ENCODE measurements at places on chromosomes 5 and 9.

GRCh38 chr5:31731710-31732301, 92.9 kb downstream of the PDZD2 start:
- no peak for DNase-seq

DNA sequence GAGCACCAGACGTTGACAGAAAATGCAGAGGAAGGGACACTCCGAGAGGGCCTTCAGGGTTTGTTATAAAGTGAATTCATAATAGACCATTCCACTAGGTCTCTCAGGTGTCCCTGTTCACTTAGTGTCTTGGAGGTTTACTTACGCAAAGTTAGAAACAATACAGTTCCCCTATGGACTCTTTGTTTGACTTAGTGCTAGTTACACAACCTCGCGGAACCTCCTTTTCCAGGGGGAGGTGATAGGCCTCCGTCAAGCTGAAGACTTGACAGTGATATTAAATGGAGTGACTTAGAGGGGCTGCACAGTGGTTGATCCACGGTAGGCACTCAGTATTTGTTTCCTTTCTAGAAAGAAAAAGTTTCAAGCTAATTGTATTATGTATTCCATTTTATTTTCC, 1.3 kb downstream of the CCT5 start:
- no peak for DNase-seq

- no peak for DNase-seq
Measured at GRCh38 chr9:131837316-131837715, 97.4 kb upstream of the RAPGEF1 start.

DNA sequence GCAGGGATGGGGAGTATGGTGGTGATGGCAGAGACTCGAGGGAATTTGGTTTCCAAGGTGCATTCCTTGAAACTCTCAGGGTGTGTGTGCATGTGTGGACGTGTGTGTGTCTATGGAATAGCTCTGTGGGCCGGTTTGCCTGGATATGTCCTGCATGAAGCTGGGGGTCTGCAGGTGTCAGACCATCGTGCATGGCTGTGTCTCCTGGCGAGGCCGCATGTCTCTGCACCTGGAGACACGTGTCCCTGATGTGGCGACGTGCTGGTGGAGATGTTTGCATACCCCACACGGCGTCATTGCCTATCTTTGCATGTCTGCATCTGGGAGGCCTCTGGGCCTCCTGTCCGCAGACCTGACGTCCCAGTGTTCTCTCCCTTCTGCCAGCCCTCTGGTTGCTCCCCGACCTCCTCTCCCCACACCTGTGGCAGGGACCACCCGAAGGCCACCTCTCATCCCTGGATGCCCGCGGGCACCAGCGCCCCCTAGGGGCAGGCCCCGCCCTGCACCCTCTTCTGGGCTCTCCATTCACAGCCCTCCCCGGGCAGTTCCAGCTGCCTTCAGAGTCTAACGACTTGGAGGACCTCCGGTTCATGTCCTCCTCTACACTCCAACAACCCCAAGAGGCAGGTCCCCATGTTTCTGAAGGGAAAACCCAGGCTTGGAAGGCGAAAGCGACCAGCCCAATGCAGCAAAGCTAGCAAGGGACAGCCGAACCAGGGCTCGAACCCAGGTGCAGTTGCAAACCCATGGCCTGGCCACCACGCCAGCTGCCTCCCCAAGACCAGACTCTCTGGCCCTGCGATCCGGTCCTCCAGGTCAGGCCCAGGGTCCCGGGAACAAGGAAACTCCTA, 88.6 kb downstream of the LMX1B start:
- DNase-seq: no peak

DNA sequence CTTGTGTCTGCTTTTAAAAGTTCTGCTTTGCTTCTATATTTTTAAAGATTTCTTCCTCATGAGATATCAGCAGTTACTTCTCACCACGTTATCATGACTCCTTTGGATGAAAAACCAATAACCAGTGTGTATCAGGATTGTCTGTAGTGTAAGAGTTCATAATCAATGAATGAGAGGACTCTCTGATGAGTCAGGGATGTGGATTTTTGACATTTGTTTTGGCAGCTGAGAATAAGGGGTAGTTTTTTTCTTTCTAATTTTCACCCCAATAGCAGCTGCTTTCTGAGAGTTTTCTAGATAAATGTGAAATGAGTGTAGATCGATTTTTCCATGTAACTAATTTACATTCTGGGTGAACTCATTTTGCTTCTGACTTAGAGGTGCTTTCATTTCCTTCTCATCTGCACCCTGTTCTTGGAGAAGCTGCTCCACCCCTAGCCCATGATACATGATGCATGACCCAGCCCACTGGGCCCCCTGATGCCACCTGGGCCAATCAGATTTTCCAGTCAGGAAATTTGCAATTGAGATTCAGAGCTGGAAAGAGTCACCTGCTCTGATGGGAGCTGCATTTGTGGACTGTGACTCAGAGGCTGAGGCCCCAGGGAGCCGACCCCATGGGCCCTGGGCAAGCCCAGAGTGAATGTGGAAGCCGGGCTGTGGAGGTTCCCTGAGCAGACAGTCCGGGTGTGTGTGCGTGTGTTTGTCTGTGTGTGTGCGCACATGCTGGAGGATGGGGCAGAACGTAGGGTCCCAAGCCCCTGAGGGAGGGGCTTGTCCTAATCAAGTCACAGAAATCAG, 159.3 kb downstream of the RGS3 start:
- no peak for DNase-seq

DNA sequence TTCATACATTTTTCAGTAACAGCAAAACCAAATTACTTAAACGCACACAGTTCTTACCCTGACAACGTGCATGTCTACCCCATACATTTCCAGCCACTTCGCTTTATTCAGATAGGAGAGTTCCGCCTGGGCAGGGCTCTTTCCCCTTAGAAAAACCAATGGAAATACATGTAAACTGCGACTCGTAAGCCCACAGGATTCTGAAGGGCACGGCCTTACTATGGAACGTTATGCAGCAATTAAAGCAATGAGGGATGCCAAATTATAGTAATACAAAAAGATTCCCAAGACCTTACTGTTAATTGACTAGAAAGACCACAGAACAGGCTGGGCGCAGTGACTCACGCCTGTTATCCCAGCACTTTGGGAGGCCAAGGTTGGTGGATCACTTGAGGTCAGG, 64.5 kb downstream of the EPB41L4B start:
- no peak for DNase-seq

DNA sequence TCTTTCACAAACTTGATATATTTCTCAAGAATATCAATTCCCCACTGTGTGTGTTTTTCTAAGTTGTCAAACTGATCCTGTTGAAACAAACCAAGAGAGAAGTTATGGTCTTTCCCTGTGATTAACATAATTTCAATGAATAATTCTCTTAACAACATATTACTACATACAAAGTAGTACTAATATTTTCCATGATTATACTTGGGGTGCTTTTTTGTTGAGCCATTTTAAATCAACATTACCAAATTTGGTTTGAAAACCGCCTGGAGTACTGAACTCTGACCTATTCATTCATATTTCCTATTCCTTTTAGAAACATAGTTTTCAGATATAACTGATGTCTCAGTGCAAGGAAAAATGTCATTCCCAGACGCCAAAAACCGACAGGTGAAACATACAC, 48.1 kb downstream of the FNBP1 start:
- DNase-seq: no peak

DNA sequence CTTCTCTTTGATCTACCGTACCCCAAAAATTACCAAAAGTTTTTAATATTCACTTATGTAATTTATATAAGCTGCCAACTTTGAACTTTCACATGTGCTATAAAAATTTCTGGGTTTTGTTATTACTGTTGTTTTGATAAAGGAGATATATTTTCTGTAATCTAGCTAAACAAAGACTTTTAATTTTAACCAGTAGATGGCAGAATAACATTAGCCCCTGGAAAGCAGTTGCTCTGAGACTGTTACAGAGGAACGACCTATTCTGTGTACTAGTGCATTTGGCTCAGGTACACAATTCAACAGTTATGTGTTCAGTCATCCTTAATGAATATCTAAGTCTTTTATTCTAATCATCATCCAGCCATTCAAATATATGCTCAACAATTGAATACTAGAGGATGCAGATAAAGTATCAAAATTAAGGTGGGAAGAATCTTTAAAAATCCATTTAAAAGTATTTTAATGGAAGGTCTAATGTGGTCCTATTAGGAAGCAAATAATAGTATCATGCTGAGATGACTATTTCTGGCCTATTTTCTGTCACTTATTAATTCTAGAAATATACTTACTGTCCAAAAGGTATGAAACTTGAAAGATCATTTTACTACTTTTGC, 8.6 kb downstream of the KLHL9 start:
- DNase-seq: peak; percentile 10

GRCh38 chr5:120769312-120769872, 305.3 kb downstream of the PRR16 start:
- DNase-seq: no peak

GRCh38 chr9:128124873-128125579, 2.5 kb downstream of the PTGES2 start:
- no peak for DNase-seq

GRCh38 chr9:138025417-138025816, 147.8 kb downstream of the CACNA1B start:
- DNase-seq: no peak

GRCh38 chr9:93132946-93133680, 938 bp downstream of the NINJ1 start:
- no peak for DNase-seq

GRCh38 chr5:63553073-63553472, 409.2 kb downstream of the HTR1A start:
- no peak for DNase-seq

DNA sequence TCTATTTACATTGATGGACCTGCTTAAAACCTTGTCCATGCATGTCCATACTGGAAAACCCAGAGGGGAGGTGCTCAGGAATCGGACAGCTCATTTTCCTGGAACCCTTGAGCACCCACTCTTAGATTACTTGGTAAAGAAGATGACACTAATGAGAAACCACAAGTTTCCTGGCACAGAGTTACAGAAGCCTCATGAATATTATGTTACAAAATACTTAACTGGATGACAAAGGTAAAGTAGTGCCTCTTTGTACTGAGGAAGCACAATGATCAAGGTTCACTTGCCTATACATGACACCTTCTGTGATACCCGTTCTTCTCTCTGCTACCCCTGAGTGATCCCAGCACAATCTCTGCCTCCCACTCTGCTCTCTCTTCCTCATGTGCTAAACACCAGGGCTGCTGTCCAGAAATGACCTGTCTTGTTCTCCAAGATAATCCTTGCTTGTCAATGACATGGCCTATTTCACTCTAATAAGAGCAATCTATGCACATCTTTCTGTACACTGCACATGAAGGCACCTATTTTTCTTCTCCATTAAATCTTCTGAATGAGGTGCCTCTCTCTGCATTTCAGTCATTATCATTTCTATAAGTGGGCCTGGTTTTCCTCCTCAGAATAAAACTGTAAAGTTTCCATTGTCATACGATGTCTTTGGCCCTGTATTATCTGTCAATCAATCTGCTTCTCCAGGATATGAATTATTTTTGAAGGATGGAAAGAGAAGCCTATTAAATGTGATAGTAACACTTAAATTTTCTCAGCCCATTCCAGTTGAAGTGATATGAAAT, 684.0 kb upstream of the ACO1 start:
- no peak for DNase-seq

DNA sequence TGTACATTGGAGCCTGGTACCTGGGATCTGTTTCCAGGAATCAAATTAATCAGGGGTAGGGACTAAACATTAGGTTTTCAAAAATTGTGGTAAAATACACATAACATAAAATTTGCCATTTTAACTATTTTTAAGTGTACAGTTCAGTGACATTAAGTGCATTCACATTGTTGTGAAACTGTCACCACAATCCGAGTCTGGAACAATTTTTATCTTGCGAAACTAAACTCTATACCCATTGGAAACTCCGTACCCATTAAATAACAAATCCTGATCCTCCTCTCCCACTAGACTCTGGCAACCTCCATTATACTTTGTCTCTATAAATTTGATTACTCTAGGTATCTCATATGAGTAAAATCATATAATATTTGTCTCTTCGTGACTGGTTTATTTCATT, 486.2 kb downstream of the GADD45G start:
- DNase-seq: no peak

DNA sequence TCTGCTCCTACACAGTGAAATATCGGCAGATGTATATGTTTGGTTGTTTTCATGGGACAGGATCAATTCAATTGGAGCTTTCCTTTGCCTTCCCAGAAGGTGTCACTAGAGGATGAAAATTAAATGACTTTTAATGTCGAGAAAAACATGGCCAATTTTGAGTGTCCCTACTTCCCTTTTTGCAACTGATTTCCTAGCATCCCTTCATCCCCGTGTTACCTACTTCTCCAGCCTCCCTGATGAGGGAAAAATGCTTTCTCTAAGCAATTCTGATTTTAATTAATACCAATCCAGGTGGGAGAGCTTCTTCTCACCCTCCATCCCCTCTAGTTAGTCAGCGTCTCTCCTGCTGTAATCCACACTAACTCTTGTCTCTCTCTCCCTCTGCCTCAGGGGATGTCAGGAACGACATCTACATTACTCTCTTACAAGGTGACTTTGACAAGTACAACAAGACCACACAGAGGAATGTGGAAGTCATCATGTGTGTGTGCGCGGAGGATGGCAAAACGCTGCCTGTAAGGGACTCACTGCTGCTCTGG, 64.9 kb downstream of the DOCK2 start:
- DNase-seq: no peak

- DNase-seq: no peak
Measured at GRCh38 chr5:149957855-149958254, 2.7 kb upstream of the SLC26A2 start.

DNA sequence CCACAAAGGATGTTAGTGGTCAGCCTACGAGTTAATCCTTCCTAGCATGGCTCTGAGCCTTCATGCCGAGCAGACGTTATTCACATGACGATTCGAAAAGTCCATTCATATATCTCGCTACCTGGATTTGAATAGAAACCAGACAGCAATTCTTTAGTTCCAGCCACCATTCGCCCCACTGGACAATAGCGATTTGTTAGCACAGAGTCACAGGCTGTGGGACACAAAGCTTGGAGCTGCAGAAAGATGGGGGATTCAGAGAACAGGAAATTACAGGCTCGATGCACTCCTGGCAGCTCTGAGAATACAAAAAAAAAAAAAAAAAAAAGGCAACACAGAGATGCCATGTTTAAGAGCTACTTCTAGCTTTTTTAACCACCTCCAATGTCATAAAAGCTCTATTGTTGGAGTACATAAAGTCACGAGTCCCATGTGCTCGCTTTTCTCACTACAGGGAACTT, 110.7 kb downstream of the NR6A1 start:
- no peak for DNase-seq

DNA sequence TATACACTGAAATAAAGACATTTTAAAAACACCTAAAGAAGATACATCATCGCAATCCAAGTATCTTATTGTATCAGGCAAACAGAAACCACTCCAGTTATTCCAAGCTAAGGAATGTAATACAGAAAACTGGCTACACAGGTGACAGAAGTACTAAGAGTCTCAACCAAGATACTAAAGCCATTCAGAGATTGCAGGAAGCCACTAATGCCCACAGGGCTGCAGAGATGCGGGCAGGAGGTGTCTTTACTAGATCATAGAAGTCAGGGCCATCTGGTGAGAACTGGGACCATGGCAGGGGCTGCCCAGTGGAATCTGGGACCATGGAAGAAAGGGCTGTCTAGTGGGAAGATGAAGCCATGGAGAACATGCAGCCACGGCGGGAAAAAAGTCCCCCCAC, 365.6 kb downstream of the NDUFS4 start:
- DNase-seq: no peak

Measured in NCI-H1105 (cell line).